ENCODE measurements at places on chromosomes 3 and 15.
A peak's percentile ranks its signal among the peaks of the same experiment; 100 is the strongest.

- DNase-seq = no peak
These were observed 27.6 kb upstream of the BNC1 start for GRCh38 chr15:83312071-83312470.

GRCh38 chr3:123744064-123744463 lies 140.1 kb downstream of the MYLK start:
- no peak for DNase-seq

- no peak for DNase-seq
These were observed 46.1 kb downstream of the BBS4 start for GRCh38 chr15:72732086-72732485.

GRCh38 chr15:75063338-75063737 lies 39.9 kb downstream of the PPCDC start:
- DNase-seq = peak; percentile 3

DNA sequence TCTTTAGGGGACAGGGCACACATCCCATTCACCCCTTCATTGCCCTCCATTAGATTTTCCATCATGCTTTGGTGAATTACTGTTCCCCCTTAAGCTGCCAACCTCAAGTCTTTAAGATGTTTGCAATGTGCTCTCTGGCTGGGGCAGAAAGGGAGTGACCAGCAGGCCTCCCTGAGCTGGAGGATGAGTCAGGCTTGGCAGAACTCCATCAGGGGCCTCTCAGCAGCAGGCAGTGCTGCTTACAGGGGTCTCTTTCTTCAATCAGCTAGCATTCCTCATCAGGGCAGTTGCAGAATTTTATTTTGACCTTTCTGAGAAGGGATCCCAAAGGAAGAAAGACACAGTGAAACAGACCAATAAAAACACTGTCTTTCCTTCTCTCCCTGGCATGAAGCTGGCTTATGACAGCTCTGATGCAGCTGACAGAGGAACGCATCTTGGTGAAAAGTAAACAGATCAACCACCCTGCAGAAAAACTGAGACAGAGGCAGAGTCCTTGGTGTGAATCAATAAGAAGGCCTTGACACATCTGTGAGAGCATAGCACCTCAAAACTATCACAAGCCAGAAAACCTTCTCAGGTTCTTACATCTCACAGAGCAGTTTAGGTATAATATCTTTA lies 88.7 kb upstream of the MRPL3 start:
- DNase-seq = no peak

All from RPMI8226 (cell line).